CD8-positive, alpha-beta memory T cell (primary cell): ENCODE measurements at places on chromosomes 13 and 19.

DNA sequence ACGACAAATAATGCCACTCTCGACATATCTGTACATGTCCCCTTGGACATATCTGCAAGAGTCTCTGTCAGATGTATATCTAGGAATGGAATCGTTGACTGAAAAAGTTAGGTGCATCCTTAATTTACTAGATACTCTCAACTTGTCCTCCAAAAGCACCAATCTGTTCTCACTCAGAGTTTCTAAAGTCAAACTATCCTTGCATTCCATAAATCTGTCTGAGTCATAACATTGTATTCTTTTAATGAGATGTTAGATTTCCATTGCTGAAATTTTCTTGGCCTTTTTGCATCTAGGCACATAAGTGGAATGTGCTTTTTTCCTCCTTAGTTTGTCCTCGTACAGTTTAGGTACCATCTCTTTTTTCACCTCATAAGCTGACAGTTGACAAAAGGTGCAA is 139.8 kb downstream of the PTPRS start:
- DNase-seq, result no peak
- no peaks in the 10 kb centered on the region for H3K27me3 ChIP-seq
- H3K36me3 ChIP-seq, result no peaks in the 10 kb centered on the region
- H3K4me1 ChIP-seq, result no peaks in the 10 kb centered on the region
- H3K27ac ChIP-seq, result no peak overlapping the region
- H3K4me3 ChIP-seq, result no peak overlapping the region

DNA sequence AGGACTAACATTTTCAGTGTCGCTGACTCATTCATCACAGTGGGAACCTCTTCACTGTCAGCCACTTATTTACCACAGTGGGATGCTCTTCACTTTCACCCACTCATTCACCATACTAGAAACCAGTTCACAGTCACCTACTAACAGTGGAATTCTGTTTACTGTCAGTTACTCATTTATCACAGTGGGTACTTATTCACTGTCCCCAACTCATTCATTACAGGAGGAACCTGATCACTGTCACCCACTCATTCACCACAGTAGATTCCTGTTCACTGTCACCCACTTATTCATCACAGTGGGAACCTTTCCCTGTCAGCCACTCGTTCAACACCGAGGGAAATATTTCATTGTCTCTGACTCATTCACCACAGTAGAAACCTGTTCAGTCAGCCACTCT is 10.1 kb upstream of the ZNF85 start:
- H3K36me3 ChIP-seq, result no peaks in the 10 kb centered on the region
- H3K27ac ChIP-seq, result no peak overlapping the region
- no peak overlapping the region for H3K4me3 ChIP-seq
- no peak for DNase-seq
- H3K27me3 ChIP-seq, result no peaks in the 10 kb centered on the region

DNA sequence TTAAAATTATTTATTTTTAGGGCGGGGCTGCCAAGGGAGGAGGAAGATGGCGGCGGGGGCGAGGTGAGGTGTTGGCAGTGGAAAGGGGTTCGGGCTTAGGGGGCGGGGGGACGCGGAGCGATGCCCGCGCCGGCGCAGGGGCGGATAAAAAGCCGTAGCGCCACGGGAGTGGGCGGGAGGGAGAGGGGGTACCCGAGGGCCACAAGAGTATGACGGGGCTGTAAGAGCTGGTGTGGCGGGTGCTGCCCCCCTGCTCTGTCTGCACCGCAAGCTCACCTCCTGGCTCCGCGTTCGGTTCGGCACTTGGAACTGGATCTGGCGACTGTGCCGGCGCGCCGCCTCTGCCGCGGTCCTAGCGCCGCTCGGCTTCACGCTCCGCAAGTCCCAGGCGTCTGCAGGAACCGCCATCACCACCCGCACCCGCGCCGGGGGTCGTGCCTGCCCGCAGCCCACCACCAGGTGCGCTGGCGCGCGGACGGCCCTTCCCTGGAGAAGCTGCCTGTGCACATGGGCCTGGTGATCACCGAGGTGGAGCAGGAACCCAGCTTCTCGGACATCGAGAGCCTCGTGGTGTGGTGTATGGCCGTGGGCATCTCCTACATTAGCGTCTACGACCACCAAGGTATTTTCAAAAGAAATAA is 265.2 kb upstream of the SGCG start:
- H3K4me1 ChIP-seq, result no peaks in the 10 kb centered on the region
- H3K4me3 ChIP-seq, result no peak overlapping the region
- no peaks in the 10 kb centered on the region for H3K36me3 ChIP-seq
- H3K27ac ChIP-seq, result no peak overlapping the region
- no peaks in the 10 kb centered on the region for H3K27me3 ChIP-seq

DNA sequence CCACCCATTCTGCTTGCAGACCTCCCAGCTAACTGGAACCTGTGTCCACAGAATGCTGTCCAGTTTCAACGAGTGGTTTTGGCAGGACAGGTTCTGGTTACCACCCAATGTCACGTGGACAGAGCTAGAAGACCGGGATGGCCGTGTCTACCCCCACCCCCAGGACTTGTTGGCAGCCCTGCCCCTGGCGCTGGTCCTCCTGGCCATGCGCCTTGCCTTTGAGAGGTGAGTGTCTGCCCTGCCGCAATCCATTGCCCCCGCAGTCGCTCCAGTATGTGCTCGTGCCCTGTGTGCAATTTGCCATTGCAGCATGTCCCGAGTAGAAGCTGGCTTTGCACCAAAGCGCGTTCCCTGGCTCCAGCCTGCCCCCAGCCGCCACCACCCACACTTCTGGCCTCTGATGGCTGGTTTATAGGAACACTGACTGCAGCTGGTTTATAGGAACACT is 41.9 kb downstream of the CERS4 start:
- no peak for DNase-seq
- no peak overlapping the region for H3K4me3 ChIP-seq
- H3K27me3 ChIP-seq, result no peaks in the 10 kb centered on the region

GRCh38 chr19:34041925-34042521 is 130.3 kb upstream of the LSM14A start:
- H3K27ac ChIP-seq, result no peak overlapping the region
- H3K36me3 ChIP-seq, result no peaks in the 10 kb centered on the region
- H3K4me3 ChIP-seq, result no peak overlapping the region

DNA sequence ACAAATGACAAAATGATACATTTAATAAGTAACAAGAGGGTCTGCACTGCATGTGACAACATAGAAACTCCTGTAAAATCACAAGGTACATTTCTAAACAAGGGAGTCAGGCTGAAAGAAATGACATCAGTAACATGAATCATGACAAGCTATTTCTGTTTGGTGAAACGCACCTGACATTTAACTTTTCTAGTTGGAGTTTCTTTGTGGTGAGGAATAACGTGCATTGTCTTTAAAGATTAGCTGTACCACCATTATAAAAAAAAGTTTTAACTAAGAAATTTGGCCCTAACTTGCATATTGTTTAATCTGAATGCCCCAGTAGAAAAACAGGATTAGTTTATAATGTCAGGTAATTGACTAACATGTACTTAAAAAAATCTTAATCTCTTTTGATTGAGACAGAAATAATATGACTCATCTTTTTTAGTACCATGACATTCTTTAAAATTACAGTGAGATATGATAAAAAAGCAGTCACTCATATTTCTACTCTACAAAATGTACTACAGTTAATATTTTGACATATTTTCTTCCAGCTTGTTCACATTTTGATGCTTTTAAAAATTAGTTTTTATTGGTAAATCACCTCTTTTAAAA is 418.2 kb downstream of the KLF12 start:
- H3K27ac ChIP-seq, result peak overlapping the region; percentile 52
- peak overlapping the region; percentile 30 for H3K4me3 ChIP-seq
- H3K36me3 ChIP-seq, result peaks cover 20% of the 10 kb centered on the region
- DNase-seq, result no peak
- H3K4me1 ChIP-seq, result peaks cover 51% of the 10 kb centered on the region
- no peaks in the 10 kb centered on the region for H3K27me3 ChIP-seq
